ELR (cell line): ENCODE measurements at places on chromosomes 12 and 14.

DNA sequence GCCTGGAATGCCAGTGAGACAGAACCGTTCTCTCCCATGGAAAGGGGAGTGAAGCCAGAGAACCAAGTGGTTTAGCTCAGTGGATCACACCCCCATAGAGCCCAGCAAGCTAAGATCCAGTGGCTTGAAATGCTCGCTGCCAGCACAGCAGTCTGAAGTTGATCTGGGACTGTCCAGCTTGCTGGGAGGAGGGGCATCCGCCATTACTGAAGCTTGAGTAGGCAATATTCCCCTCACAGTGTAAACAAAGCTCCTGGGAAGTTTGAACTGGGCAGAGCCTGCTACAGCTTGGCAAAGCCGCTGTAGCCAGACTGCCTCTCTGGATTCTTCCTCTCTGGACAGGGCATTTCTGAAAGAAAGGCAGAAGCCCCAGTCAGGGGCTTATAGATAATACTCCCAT is 374.3 kb upstream of the DCN start:
- DNase-seq: no peak

GRCh38 chr12:121085069-121085468 is 46.0 kb upstream of the OASL start:
- no peak for DNase-seq

- DNase-seq: peak; percentile 62
Measured at GRCh38 chr14:52473557-52473956, 78.7 kb downstream of the TXNDC16 start.

DNA sequence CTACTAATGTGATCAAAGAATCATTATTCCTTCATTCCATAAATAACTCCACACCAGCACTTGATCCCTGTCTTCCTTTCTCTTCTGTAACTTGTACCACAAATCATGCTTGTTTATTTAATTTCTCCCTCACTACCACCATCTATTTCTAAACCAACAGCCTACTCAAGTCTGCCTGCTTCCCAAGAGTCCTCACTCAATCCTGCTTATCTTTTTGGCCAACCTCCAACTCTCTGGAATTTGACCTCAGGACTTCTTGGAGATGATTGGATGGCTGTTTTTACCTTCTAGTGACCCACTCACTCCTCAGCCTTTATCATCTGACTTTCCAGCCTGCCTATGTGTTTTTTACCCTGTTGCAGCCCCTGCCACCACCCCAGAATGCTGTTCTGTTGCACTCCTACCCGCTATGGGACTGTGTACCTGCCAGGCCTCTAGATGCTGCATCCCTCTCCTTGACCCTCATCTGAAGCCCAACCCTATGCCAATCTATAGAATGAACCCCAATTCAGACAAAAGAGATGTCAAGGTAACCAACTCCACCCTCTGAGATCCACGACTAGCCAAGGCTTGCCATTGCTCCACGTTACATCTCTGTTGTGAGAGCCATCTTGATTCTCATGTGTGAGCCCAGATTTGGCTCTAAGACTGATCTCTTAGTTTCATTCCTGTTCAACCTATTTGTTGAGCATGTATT is 150.2 kb upstream of the PLEKHG7 start:
- no peak for DNase-seq

DNA sequence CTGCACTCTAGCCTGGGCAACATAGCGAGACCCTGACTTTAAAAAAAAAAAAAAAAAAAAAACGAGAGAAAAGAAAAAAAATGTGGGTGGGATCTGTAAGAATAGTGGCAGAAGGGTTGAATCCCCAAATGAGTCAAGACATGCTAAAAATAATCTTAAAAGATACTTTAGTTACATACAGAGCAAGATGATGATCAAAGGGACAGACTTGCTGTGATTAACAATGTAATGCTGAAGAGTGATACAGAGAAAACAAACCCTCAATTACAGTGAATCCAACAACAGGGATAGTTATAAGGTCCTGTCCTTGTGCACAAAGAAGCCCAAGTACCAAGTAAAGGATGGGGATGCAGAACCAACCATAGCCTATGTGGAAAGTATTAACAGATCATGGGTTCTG is 80.3 kb downstream of the DCAF5 start:
- no peak for DNase-seq

- DNase-seq: no peak
Measured at GRCh38 chr12:109345428-109345827, 2.3 kb upstream of the MYO1H start.

- no peak for DNase-seq
Measured at GRCh38 chr14:104953896-104954656, 24.1 kb downstream of the AHNAK2 start.

GRCh38 chr12:90037740-90038139 is 329.1 kb upstream of the ATP2B1 start:
- peak; percentile 28 for DNase-seq

DNA sequence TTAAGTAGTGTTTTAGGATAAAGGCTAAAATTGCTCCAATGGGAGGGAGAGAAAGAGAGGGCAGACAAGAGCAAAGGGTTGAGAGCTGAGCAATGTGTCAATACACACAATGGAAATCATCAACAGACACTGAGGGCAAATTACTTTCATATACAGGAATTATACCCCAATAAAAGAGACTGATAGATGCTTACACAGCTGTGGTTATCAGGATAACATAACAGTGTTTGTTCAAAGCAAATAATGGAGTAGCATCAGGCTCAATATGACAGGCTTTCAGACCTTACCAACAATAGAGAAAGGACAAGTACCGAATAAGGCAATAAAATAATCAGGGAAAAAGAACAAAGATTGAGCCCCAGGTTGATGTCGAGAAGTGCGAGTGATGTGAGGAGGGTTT is 53.4 kb upstream of the DIO2 start:
- no peak for DNase-seq

GRCh38 chr14:22370084-22370847 is 218.8 kb downstream of the DAD1 start:
- DNase-seq: no peak

DNA sequence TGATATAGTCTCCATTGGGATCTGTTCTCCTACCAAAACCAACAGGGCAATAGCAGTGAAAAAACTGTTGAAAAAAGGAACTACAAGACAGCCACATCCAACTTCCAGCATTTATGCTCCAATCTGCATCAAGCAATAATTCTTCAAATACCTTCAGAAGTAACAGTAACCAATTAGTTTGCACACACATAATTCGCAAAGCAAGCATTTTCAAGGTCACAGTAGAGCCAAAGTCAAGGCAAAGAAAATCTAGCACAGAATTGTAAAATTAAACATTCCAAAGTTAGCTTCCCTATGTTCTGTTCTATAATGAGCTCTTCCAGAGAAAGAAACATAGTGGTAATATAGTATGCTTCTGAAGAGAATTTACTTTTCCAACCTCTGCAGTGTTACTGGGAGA is 11.0 kb upstream of the MTERF2 start:
- DNase-seq: no peak

GRCh38 chr14:21723431-21724045 is 49.9 kb upstream of the OR4E1 start:
- DNase-seq: peak; percentile 46

DNA sequence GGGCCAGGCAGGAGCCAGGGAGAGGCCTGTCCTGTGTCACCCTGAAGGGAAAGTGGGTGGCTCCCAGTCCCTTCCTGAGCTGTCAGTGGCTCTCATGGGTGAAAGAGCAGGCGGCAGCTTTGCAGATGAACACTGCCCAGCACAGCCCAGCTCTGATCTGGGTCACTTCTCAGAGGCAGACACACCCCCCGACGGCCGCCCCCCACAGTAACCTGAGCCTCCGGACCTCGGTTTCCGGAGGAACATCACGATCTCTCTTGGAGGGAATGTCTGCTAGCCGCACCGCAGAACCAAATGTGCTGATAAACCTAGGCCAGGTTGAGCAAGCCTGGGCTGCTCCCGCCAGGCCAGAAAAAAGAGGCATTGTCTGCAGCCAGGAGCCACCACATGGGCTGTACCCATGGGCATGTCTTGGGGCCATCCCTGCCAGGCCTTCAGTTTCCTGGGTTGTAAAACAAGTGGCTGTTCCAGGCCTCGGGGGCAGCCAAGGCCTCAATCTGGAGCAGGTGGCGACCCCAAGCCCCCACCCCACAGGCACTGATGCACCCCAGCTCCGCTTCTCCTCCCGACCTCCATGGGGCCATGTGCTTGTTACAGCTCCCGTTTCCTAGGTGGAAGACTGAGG is 57.6 kb downstream of the NCOR2 start:
- peak; percentile 70 for DNase-seq

GRCh38 chr14:77542421-77543239 is 44.0 kb upstream of the ISM2 start:
- no peak for DNase-seq

- no peak for DNase-seq
Measured at GRCh38 chr12:57203201-57203600, 13.4 kb upstream of the NXPH4 start.

GRCh38 chr12:56781726-56782125 is 18.6 kb downstream of the HSD17B6 start:
- DNase-seq: no peak

- peak; percentile 70 for DNase-seq
Measured at GRCh38 chr14:96095581-96096476, 56.7 kb downstream of the C14orf132 start.

DNA sequence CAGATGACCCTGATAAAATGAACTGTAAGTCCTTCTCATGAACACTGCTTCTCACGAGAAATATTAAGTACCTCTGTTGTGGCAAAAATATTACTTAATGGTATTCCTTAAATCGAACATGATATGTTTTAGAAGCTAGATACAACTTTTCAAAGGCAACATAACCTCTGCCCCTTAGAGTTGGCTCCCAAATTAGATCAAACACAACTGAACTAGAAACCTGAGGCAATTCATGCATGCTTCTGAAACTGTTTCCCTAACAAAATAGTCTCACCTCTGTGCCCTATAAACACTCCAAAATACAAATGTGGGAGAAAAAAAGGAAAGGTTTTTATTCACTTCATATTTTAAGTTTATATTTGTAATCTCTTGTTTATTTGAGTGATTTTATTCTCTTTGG is 121.6 kb downstream of the SLC16A7 start:
- no peak for DNase-seq

GRCh38 chr12:47835006-47835830 is 15.5 kb upstream of the HDAC7 start:
- DNase-seq: no peak

DNA sequence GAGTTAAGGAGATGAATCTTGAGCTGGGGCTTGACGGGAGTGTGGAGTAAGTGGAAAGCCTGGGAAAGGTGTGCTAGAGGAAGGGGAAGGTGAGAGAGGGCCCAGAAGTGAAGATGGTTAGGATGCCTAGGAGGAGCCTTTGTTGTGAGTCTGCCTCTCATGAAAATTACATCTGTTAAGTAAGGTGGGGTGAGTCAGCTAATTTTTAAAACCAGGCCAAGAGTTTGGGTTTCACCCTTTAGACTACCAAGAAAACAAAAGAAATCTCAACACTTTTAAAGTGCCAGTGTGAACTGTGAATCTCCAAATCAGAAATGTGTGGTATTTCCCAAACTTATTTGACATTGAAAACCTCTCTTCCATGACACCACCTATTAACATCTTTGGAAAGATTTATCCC is 185.2 kb downstream of the CRADD start:
- DNase-seq: no peak
